Dorsolateral prefrontal cortex (tissue), 122 donors: ENCODE measurements at places on chromosomes 11 and 22. TPM values are rescaled to one million over a fixed set of nuclear protein-coding genes. Genes with fewer than 3 reads are reported as not detected.

Gene NRGN
- 2,067 TPM for total RNA-seq

DNA sequence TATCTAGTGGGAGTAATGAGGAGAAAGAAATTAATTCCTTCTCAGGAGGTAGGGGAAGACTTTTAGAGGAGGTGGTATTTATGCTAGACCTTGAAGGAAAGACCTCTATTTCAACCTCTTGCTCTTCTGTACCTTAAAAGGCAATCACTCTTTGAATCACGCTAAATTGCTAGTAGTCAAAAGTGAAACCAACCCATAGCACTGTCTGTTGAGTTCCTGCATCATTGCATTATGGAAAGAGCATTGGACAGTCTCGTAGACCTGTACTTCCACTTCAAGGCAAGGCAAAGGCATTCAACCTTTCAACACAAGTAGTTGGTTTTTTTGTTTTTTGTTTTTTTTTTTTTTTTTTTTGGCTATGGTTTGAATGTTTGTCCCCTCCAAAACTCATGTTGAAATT lies 770.4 kb downstream of the ETS1 start:
- no peak for DNase-seq

Gene CDC42BPG
- total RNA-seq, result 0.17 TPM

- no peak for DNase-seq
Observed at GRCh38 chr11:12179019-12179418, 68.6 kb downstream of the MICAL2 start.

Gene SLC25A17
- 17.1 TPM for total RNA-seq

- no peak for DNase-seq
Observed at GRCh38 chr11:9861860-9862725, 198.2 kb downstream of the SWAP70 start.
